ENCODE measurements at places on chromosomes 13 and 19.

DNA sequence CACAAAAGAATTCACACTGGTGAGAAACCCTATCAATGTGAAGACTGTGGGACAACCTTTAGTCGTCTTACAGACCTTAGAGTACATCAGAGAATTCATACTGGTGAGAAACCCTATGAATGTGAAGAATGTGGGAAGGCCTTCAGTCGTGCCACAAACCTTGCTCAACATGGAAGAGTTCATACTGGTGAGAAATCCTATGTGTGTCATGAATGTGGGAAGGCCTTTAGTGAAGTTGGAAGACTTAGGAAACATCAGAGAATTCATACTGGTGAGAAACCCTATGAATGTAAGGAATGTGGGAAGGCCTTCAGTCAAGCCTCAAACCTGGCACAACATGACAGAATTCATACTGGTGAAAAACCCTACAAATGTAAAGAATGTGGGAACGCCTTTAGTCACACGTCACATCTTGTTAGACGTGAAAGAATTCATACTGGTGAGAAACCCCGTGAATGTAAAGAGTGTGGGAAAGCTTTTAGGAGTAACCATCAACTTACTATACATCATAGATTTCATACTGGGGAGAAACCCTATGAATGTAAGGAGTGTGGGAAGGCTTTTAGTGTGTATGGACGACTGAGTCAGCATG is 24.0 kb upstream of the ZNF573 start:
- DNase-seq = no peak

DNA sequence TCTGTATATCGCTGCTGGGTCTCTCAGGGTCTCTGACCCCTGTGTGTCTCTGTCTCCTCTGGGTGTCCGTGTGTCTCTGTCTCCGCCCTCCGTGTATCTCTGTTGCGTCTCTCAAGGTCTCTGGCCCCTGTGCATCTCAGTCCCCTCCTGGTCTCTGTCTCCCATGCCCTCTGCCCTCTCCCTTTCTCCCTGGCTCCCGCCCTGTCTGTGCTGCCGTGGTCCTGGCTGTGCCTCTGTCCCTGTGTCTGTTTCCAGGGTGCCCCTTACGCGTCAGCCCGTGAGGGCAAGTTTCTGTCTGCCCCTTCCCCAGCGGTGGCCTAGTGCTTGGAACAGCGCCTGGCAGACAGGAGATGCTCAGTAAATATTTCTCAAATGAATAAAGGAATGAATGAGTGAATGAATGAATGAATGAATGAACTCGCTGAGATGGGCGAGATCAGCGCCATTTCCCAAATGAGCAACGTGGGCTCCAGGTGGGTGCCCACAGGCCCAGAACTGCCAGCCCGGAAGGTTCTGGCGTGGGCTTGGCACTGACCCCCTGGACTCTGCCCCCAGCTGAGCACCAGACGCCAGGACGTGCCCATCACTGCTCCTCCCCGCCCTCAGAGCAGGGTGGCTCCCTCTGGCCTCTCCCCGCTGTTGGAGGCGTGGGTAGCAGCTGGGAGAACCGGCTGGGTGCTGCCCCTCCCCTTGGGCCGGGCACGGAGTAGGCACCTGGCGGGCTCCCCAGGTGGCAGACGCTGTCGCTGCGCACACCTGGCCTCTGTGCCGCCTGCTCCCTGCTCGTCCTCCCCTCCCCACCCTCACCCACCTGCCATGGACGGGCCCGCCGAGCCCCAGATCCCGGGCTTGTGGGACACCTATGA is at the start of gene SULT2B1:
SULT2B1 (plus strand) TSS at position 736 of the 866 bp plus-strand sequence; CDS start at position 817, 81 bp downstream.
- no peak for DNase-seq

DNA sequence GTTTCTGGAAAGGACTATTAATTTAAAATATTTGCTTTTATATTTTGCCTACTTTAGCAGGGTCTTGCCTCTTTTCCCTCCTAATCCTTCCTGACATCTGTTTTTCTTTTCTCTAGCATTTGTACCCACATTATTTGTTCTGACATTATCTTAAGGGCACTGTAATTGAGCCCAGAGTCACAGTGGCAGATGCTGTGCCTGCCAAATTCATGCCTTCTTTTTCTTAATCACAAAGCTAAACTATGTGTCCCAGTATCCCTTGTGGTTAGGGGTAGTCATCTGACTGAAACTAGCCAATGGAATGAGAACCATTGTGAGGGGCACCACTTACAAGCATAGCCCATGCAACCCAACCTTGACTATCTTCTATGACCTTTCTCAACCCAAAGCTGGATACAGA is 562.9 kb downstream of the MYO16 start:
- DNase-seq = no peak

- DNase-seq = no peak
Measured at GRCh38 chr13:74886502-74886901, 595.5 kb downstream of the TBC1D4 start.

GRCh38 chr19:4322942-4323665 is 15.5 kb downstream of the STAP2 start:
- no peak for DNase-seq

- no peak for DNase-seq
Measured at GRCh38 chr19:45419895-45420294, 3.8 kb downstream of the ERCC1 start.

DNA sequence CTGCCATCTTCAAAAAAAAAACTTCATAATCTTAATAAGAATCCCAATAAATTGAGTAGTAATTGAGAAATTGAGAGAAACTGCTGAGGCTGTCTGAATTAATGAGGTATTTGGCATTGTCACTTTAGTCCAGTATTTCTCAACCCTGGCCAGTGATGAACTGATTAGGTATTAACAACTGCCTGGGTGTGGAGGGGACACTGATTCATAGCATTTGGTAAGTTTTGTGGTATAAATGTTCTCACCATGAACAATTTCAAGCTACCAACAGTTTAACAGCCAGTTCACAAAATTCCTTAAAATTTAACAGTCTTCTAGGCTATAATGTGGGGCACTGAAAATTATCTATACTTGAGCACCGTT is 18.3 kb downstream of the GPC6 start:
- DNase-seq = no peak

DNA sequence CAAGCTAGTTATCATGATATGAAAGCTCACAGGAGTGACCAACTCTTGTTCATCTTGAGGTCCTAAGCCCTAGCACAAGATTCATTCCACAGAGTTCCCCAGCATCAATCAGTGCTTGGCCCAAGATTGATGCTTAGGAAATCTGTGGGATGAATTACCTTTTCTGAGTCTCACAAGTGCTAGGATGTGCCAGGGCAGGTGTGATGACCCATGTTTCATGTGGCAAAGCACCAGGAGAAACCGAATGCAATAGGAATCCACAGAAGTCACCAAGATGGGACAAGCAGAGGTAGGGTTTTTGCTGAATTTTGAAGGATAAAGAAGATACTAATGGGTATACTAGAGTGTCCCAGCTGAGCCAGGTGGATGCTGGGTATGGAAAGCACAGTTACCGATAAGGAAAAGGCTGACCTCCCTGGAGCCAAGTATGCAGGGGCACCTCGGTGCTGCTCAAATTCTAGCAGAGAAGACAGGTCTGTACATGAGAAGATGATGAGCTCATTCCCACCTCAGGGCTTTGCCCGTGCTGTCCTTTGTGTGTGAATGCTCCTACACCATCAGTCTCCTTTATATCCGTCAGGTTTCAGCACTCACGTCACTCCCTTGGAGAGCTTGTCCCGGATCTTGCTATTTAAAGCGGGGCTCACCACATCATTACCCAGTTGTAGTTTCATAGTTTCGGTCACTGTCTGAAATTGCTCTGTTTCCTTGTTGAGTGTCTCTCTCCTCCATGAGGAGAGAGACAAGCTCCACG is 168.9 kb upstream of the TSC22D1 start:
- DNase-seq = no peak

DNA sequence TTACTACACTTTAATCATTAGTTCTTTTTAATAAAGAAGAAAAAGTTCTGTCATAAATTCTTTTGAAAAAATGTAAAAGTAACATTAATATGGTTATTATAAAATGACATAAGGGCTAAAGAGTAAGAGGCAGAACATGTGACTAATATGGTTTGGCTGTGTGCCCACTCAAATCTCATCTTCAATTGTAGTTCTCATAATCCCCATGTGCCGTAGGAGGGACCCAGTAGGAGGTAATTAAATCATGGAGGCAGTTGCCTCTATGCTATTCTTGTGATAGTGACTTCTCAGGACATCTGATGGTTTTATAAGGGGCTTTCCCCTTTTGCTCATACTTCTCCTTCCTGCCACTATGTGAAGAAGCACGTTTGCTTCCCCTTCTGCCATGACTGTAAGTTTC is 104.5 kb downstream of the UGGT2 start:
- no peak for DNase-seq

DNA sequence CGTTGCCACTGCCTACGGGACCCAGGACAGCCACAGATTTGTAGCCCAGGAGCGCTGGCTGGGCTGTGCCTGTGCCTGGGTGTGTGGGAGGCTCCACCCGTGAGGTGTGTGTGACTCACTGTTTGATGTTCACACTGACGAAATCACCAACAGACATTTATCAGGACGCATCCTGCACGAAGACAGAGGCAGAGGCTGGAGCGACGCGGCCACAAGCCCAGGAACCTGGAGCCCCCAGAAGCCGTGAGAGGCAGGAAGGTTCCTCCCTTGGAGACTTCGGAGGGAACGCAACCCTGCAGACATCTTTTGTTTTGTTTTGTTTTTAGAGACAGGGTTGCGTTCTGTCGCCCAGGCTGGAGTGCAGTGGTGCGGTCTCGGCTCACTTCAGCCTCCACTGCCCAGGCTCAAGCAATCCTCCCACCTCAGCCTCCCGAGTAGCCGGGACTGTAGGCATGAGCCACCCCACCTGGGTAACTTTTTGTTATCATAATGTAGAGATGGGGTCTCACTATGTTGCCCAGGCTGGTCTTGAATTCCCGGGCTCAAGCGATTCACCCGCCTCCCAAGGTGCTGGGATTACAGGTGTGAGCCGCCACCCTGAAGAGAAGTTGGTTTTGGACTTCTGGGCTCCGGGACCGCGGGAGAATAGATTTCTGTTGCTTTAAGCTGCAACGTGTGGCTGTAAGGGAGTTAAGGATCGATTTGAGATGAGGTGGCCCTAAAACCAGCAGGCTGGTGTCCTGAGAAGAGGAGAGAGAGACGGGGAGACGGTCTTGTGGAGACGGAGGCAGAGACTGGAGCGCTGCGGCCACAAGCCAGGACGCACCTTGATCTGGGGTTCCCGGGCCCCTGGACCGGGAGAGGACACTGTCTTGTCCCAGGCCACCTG is 24.9 kb upstream of the WDR18 start:
- no peak for DNase-seq

GRCh38 chr19:916645-917322 is 349 bp upstream of the KISS1R start:
- DNase-seq = no peak

DNA sequence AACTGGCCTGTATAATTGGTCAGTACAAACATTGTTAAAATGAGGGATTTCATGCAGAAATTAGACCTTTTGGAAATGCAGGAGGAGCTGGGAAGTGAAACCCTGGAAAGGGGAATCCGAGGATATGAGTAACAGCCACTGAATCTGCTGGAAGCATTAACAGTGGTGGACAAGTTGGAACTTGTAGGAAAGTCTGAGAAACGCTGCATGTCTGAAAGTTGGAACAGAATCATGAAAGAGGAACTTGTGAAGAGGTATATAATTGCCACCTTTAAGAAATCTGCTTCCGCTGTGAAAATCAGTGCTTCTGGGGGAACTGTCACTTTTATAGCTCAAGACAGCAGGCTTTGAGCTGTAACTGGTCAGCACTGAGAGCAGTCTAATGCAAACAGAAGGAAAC is 716.5 kb upstream of the PRR20A start:
- DNase-seq = no peak

DNA sequence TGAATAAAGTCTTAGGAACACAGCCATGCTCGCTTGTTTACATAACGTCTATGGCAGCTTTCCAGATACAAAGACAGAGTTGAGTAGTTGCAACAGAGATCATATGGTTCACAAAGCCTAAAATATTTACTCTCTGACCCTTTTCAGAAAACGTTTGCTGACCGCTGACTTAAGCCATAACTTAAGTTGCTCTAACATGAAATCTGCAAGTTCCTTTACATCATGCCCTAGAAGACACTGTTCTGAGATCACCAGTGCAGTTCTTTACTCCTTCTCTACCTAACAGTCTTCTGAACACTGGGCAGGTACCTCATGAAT is 166.4 kb downstream of the DCLK1 start:
- DNase-seq = no peak

GRCh38 chr19:10286803-10287737 is at the start of gene ICAM4:
ICAM4 (plus strand) TSS chr19:10286955; CDS start chr19:10287013, 58 bp downstream.
- no peak for DNase-seq

Data from activated CD4-positive, CD25-positive, alpha-beta regulatory T cell (primary cell).